Fibroblast of gingiva (primary cell): ENCODE measurements at places on chromosomes 7 and 10.

- no peak for DNase-seq
Measured at GRCh38 chr10:76301950-76302349, 870.5 kb downstream of the LRMDA start.

DNA sequence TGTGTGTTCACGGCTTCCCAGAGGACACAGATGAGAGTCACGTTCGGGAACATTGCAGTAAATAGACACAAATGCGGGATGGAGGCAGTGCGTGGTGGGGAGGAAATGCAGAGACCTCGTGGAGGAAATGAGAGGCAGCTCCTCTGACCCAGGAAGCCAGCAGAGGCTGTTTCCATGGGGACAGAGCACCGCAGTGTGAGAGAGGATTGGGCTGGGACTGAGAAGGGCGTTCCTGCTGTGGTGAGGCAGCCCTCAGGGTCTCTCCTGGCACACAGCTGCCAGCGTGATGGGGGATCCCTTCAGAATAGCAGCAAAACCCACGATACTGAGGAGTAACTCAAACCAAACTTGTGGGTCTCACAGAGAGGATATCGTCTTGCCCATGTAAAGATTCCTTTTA lies 21.7 kb upstream of the BHLHA15 start:
- DNase-seq: no peak

GRCh38 chr7:85070967-85071628 lies 115.8 kb downstream of the SEMA3D start:
- no peak for DNase-seq

- no peak for DNase-seq
Measured at GRCh38 chr10:26242706-26243350, 26.3 kb downstream of the GAD2 start.

GRCh38 chr10:60314069-60314940 lies 75.4 kb downstream of the ANK3 start:
- DNase-seq: peak; percentile 48

DNA sequence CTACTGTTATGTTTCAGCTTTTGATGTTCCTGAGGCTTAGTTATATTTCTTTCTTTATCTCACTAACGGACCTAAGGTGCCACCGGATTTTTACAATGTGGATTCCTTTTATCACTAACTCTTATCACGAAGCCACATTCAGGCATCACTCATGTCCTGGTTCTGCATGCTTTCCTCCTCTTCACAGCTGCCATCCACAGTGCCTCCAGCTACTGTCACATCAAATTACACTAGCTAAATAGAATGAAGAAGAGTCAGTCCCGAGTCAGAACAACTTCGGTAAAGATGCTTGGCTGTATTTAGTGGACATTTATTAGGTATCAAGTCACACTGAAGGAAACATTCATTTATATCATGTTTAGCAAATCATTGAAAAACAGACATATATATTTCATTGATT lies 153.2 kb downstream of the NEBL start:
- no peak for DNase-seq

DNA sequence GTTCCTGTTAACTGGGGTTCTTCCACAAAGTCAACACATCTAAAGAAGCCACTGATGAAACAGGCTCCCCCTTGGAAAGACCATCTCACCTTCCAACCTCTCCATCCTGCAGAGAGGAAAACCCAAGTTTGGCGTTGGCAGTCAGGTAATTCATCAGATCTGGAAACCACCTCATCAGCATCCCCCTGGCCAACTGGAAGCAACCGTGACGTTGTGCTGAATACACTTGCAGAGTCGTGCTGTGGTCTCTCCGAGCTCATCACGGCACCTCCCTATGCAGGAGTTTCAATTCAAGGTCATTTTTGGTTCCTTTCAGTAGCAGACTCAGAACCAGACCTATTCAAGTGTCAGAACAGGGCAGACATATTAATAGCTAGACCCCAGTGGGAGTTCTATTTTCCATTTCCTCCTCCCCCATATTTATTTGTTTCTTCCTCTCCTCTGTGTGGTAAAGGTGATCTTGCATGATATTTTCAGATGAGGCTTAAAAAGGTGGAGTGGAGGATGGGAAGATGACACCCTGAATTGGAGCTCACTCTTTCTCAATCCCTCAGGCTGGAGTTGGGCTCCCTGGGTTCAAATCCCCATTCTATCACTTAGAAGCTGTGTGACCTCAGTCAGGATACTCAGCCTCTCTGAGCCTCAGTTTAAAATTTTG lies 149.1 kb upstream of the ADO start:
- no peak for DNase-seq

DNA sequence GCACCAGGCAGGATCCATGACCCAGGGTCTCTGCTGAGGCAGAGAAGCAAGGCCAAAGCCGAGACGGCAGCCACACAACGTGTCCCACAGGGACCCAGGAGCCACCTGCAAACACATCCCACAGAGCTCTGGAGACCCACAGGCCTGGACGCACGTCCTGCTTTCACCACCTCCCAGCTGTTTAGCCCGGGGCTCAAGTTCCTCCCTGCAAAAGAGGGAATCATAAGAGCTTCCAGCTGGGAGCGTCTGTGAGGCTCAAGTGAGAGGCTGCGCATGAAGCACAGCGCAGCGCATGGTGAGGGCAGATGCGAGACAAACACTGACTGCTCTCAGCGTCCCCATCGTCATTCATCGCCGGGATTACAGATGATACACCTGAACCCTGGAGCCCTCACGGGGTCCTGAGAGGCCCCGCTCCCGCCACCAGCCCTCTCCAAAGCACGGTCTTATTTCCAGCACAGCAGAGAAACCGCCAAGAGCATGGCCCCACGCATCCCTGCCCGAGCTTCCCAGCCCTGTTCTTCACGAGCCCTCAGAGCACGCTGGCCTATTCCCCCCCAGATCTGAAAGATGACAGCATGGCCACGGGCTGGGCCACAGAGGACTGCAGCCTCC lies 88.7 kb downstream of the MAD1L1 start:
- DNase-seq: no peak

DNA sequence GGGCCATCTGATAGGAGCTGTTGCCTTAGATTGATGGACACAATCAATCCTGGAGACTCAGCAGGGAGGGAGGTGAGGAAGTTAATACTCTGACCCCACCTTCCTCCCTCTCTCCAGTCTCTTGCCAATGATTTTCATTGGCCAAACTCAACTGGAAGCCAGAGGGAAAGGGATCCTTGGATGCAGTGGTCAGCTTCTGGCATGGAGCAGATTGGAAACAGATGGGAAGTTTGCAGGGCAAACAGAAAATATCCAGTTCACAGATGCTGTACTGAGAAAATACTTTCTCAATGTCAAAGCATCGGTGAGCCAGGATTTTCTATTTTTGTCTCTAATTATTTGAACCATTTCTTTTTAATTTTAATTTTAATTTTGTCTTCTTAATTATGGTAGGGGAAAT lies 170.8 kb downstream of the BBS9 start:
- DNase-seq: no peak

DNA sequence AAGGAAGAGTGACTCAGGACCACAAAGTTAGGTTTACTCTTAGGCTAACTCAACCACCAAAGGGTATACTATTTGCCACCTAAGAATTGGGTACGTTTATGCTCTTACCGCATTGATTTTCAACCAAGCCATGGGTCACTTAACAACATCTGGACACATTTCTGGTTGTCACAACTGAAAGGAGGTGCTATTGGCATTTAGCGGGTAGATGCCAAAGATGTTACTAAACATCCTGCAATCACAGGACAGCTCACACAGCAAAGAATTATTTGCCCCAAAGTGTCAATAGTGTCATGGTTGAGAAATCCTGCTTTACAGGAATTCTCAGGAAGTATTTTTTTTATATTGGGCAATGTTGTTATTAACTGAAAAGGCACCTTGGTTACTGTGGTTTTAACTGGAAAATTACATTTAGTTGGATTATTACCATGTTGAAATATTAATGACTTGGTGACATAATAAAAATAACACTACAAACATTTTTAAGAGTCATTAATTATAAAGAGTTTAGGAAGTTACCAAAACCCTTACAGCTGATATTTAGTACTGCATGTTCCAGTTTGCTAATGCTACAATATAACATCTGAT lies 185.0 kb upstream of the TMEM196 start:
- DNase-seq: peak; percentile 99

DNA sequence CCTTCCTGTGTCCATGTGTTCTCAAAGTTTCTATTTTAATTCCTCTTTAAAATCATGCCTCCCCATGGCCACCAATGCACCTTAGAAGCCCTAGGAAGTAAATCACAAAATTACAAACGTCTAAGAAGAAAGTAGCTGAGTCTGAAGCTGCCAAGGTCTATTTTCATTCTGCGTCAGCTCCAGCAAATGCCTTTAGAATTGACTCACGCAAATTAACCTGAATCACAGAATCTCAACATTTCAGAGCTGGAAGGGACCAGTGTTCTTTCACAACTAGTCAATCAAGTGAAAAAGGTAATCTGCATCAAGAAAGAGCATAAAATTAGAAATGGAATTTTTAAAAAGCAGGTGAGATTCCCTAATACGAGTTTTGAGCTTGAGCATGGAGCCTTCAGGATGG lies 1017.6 kb downstream of the SORCS3 start:
- no peak for DNase-seq

GRCh38 chr7:135795846-135796570 lies 47.4 kb upstream of the FAM180A start:
- DNase-seq: peak; percentile 57

DNA sequence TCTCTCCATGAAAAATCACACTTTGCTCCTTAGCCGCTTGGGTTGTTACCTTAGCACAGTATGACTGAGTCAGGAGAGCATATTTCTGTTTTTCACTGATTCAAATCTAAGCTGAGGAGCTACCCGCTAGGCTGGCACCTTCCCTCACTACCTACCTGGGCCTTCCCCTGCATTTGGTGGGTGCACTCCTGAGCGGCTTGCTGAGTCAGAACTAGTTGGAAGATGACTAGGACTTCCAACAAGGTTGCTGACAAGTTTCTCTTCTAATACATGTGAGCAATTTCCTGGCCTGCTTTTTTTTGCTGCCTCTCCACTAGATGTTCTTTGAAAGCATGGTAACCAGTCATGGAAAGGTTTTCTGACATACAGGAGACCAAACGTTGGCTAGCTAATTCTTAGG lies 43.8 kb upstream of the SEC61G start:
- DNase-seq: no peak

GRCh38 chr10:78997635-78998618 lies 70.8 kb upstream of the ZMIZ1 start:
- DNase-seq: no peak

DNA sequence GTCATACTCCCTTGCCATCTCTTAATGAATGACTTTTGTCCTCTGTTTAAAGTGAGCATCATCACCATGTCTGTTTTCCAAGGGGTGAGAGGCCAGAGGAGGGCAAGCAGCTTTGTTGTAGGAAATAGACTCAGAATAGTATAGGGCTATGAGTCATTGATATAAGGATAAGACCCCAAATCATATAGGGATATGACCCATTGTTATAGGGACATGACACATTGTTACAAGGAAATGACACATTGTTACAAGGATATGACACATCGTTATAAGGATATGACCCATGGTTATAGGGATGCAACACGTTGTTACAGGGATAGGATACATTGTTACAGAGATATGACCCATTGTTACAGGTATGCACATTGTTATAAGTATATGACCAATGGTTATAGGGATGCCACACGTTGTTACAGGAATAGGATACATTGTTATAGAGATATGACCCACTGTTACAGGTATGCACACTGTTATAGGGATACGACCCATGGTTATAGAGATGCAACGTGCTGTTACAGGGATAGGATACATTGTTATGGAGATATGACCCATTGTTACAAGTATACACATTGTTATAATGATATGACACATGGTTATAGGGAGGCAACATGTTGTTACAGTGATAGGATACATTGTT lies 311.1 kb upstream of the ADARB2 start:
- DNase-seq: no peak

DNA sequence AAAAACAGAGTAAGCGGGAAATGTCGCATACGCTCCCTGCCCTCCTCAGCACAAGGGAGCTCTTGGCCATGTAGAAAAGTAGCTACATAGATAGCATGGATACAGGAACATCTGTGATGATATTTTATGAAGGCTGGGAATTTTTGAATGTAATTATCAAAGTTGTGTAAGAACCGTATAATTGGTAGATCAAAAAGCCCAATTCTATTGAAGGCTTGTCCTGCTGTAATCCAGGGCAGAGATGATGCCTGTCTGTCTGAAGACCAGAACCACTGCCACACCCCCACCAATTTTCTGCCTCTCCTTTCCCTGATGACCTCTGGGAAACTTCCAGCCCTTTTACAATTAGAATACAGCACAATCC lies 51.4 kb downstream of the ZRANB1 start:
- no peak for DNase-seq

DNA sequence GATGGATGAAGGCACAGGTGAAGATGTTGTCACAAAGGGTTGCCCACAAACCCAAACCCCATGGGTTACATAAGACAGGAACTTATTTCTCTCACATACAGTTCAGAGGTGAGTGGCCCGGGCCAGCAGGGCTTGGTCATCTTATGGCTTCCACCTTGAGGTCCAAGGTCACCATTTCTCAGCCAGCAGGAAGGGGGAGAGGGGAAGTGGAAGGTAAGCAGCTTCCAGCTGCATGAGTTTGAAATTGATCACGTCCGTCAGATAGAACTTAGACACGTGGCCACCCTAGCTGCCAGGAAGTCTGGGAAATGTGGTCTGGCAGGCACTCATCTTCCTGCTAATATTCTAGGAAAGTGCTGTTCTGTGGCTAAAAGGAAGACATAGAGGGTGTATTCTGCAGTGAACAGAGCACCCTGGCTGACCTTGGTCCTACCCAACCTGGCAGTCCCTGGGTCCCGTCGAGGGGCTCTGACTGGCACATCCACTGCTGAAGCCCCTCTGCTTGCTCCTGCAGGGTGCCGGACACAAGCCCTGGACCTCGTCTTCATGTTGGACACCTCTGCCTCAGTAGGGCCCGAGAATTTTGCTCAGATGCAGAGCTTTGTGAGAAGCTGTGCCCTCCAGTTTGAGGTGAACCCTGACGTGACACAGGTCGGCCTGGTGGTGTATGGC lies 49.5 kb downstream of the VWA2 start:
- DNase-seq: no peak

DNA sequence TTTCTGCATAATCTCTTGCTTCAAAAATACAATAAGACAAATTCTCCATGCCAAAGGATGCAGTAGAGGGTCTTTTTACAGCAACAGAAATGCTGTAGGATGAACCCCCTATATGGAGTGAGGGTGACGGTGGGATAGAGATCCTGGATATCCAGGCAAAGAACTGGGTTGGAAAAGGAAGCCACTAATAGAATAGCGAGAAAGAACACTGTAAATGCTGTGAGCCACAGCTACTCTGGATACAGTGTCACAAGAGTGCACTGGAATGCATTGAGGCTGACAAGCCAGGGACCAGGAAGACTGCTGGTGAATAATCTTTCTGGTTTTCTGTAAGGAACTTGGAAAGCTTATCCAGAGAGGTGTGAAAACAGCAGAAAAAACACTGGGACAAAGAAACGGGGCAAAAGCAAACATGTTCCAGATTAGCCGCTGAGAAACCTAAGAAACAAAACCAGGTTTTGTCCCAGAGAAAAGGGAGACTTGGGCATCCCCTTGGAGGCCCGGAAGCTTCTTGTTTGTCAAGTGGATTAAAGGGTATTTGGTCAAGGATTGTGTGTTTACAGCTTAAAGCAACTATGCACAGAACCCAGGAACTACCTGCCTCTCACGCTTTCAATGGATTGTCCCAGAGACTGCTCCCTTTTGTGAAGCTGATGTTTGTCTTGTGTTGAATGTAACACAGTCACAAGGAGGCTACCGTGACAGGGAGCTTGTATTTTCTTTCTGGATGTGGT lies 6.2 kb upstream of the MSMB start:
- DNase-seq: no peak

GRCh38 chr10:122249303-122249850 lies 21.7 kb upstream of the BTBD16 start:
- no peak for DNase-seq

- DNase-seq: no peak
Measured at GRCh38 chr7:110179037-110179436, 911.9 kb upstream of the LRRN3 start.

- no peak for DNase-seq
Measured at GRCh38 chr7:38374507-38374906, 101.1 kb upstream of the TARP start.
